H9 (cell line): ENCODE measurements at places on chromosomes 4 and X.

DNA sequence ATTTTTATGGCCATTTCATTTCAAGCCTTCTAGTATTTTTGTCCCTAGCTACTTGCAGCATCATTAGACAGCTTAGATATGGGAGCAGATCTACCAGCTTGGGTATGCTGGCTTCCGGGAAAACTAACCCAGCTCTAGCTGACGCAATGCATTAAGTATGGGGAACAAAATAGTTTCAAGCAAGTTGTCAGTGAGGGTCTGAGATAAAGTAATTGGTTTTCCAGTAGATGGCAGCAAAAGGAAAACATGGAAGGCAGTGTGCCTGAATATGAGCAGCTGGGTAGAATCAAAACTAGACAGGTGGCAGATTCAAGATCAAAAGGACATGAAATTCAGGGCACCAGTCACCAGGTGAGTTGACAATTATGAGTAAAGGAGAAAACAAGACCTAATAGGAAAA lies 340.9 kb upstream of the CTSO start:
- peak; percentile 26 for DNase-seq

DNA sequence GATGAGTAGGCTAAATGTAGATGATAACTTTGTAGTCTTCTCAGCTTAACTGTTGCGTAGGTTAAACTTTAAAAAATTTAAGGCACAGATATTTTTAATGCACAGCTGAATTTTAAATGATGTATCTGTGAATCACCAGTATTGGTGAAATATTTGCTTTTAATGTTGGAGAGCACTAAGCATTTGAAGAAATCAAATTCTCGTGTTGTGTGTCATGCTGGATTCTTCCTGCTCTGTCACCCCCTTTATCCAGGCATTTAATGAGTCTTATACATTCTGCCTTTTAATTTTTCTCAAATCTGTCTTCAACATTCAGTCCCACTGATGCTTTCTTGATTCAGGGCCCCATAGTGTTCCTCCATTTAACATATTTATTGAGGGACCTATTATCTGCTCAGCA lies 76.7 kb downstream of the SLC4A4 start:
- no peak for DNase-seq

- no peak for DNase-seq
Measured at GRCh38 chr4:85968945-85969819, 390.7 kb downstream of the MAPK10 start.

DNA sequence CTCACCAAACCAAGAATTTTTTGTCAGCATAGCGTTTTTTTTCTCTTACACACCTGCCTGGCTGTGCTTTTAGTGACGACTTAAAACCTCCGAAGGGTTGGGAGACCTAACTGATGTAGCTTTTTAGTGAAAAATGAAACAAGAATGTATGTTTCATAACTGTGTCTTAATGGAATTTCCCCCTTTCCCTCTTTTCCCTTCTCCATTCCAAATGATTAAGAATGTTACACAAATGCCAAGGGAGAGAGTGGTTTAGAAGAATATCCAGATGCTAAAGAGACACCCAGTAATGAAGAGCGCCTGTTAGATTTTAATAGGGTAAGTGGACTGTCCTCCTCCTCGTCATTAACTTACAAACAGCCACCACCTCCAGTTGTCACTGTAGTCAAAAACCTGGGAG lies 33.2 kb upstream of the TBC1D14 start:
- DNase-seq, result no peak

DNA sequence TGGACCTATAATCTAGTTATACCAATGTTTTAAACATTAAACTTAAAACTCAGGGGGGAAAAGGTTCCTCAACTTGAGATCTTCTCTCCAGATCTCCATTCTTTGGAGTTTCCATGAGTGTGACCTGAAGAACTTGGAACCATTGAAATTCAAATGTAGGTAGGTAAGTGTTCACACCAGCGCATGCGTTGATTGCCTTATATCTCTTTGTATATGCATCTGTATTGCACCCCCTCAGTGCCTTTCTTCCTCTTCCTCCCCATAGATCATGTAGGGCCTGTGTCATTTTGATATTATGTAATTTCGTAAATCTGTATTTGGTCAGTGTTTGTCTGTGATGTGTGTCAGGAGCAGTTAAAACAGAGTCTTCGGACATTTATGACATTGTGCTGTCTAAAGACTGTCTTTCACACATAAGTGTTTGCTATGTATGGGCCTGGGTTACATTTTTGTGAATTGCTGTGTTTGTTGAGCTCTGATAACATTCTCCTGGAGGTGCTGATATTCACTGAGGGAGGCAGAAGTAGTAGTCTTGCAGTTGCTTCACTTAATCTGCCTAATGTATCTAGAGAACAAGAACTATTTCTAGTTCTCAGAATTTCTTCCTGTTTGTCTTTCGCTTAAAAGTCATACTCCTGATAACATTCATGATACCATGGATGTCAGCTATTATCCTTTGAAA lies 126.3 kb downstream of the RAP1GDS1 start:
- DNase-seq, result no peak

GRCh38 chrX:133307637-133308498 lies 89.7 kb upstream of the TFDP3 start:
- peak; percentile 62 for DNase-seq
